ENCODE measurements at places on chromosomes 1 and 21.

- no peak for DNase-seq
Measured at GRCh38 chr1:41024953-41025352, 3.4 kb upstream of the SLFNL1 start.

DNA sequence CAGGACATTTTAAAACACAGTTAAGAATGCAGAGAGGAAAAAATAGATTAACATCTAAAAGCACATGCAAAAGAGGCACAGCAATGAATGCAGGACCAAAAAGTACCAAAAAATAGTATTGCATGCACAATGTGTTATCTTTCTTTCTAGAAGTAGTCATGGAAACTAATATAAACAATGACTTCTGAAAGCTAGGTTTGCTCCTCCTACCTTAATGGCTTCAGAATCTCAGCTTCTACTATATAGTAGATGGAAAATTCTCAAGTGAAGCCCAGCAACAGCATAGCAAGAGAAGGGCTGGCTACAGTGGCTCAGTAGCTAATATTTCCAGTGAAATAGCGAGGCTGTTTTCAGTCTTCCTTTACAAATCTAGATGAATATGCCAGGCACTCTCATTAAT lies 125.1 kb downstream of the CRB1 start:
- no peak for DNase-seq

GRCh38 chr1:160365325-160365724 lies 1.5 kb upstream of the NHLH1 start:
- no peak for DNase-seq

DNA sequence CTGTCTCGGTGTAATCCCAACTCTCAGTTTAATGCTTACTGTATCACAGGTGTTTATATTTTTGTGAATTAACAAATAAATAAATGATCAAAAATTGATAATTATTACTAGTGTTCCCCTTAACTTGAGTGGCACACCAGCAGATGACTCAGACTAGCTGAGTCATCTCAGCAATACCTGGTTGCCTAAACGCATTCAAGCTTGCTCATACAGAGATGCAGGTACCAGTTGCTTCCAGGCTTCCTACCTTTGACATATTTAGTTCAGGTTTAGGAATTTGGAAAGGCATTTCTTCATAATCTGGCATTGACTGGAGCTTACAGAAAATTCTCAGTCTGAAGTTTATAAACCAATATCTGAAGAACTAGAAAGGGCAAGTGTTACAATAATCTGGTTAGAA lies 78.9 kb upstream of the LMO4 start:
- no peak for DNase-seq

DNA sequence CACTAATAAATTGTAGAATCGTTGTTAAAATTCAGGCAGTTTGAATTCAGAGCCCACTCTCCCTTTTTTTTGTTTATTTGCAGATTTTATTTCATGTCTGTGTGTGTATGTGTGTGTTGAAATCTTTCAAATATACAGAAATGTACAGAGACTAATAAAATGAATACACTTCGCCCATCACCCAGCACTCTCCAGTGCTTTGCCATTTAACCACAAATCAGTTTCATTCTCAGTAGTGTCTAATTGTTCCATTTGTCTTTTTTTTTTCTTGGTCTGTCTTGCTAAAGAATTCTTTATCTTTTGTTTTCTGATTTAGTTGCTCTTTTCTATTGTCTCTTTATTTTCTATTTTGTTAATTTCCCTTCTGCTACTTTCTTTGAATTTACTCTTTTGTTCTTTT lies 99.7 kb downstream of the HIVEP3 start:
- no peak for DNase-seq
